ENCODE measurements at places on chromosomes 6 and 20. TPM values are rescaled to one million over a fixed set of nuclear protein-coding genes. Genes with fewer than 3 reads are reported as not detected.

- DNase-seq, result no peak
- no peaks in the 10 kb centered on the region for H3K36me3 ChIP-seq
- H3K27me3 ChIP-seq, result no peaks in the 10 kb centered on the region
- H3K4me1 ChIP-seq, result peaks cover 14% of the 10 kb centered on the region
- no peak overlapping the region for H3K4me3 ChIP-seq
Measured at GRCh38 chr6:44475417-44475778, 87.9 kb downstream of the CDC5L start.

GRCh38 chr6:166830891-166831363, 125.4 kb downstream of the RNASET2 start:
- no peaks in the 10 kb centered on the region for H3K4me1 ChIP-seq
- H3K27me3 ChIP-seq, result no peaks in the 10 kb centered on the region
- no peak overlapping the region for H3K4me3 ChIP-seq

DNA sequence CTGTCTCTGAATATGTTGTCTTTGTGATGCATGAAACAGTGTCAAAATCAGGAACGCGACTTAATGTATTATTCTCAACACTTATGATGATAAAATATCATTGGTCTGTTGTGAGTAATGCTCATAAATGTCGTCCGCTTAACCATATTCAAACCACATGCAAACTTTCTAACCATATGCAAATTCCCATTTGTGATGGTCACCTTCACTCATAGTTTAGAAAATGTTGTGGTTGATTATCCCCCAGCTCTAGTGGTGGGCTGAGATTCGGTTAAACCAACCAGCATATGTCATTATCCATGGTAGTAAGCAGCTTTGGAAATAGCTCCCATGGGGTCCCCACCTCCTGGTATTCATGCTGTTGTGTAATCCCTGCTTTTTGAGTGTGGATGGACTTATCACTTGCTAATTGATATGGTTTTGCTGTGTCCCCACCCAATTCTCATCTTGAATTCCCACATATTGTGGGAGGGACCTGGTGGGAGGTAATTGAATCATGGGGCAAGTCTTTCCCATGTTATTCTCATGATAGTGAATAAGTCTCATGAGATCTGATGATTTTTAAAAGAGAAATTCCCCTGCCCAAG, 360.0 kb upstream of the TSHZ2 start:
- H3K27me3 ChIP-seq, result no peaks in the 10 kb centered on the region
- no peak for DNase-seq
- H3K36me3 ChIP-seq, result no peaks in the 10 kb centered on the region
- H3K27ac ChIP-seq, result no peak overlapping the region
- no peak overlapping the region for H3K4me3 ChIP-seq
- H3K4me1 ChIP-seq, result no peaks in the 10 kb centered on the region

- no peaks in the 10 kb centered on the region for H3K27me3 ChIP-seq
- no peak overlapping the region for H3K27ac ChIP-seq
- no peak overlapping the region for H3K4me3 ChIP-seq
- no peak for DNase-seq
- H3K36me3 ChIP-seq, result no peaks in the 10 kb centered on the region
- H3K4me1 ChIP-seq, result no peaks in the 10 kb centered on the region
Measured at GRCh38 chr6:16673011-16673797, 88.1 kb downstream of the ATXN1 start.

Gene EMILIN3
- polyA plus RNA-seq, result 4.0 TPM

Gene UNC5CL
- 164 TPM for polyA plus RNA-seq

Measured in large intestine (tissue), 12 donors.